ENCODE measurements at places on chromosomes 7 and 10.

GRCh38 chr7:137626469-137627067 is 220.2 kb downstream of the DGKI start:
- DNase-seq = peak; percentile 25

DNA sequence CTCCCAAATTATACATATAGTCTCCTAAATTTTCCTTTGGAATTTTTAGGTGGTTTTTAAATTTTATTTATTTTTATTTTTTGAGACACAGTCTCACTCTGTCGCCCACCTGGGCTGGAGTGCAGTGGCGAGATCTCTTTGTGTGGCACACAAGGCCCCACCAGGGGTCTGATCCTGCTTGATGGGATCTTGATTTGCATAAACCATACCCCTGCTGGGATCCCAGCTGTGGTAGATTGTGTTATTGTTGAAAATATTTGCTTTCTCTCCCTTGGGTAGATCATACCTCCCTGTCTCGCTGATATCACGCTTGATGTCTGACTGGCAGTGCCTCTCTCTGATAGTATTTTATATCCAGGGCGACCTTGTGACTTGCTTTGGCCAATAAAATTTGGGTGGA is 5.6 kb upstream of the MUC3A start:
- no peak for DNase-seq

- DNase-seq = no peak
Observed at GRCh38 chr10:126704649-126705048, 34.2 kb upstream of the C10orf90 start.

GRCh38 chr10:72244573-72245038 is 28.5 kb upstream of the ASCC1 start:
- no peak for DNase-seq

GRCh38 chr7:143406002-143406357 is 2.7 kb downstream of the EPHA1 start:
- no peak for DNase-seq

DNA sequence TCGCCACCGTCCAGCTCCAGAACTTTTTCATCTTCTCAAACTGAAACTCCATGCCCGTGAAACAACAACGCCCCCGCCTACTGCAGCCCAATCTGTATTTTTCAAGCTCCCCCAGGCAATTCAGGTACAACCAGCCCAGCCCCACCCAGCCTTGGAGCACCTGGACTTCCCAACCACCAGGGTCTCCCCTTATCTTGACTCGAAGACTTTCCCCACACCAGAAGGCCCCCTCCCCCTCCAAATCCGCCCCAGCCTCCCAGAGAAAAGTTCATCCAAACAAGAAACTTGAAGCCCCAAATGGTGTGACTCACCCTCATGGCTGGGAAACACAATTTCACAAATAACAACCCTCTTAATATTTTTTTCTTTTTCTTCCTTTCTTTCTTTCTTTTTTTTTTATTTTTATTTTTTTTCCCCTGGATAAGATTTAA is 10.6 kb downstream of the ZCCHC24 start:
- DNase-seq = no peak

GRCh38 chr10:59991661-59992060 is 85.3 kb upstream of the CCDC6 start:
- DNase-seq = no peak

- DNase-seq = no peak
Observed at GRCh38 chr7:23208316-23208715, 26.5 kb downstream of the NUP42 start.

DNA sequence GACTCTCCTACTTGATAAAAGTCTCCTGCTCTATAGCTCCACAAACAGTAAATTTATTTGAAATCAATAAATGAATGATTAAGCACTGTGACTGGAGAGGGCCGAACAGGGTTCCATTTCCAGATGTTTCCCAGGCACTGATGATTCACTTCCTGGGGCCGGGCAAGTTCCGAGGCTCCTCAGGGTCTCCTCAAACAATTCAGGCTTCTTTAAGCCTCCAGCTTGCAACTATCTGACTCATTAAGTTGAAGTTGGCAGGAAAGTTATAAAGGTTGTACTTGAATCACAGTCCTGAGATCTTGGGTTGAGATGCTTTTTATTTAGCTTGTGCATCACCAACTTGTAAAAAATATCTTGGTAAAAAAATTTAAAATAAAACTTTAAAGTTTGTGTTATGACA is 612.9 kb downstream of the DNAJB6 start:
- DNase-seq = no peak

DNA sequence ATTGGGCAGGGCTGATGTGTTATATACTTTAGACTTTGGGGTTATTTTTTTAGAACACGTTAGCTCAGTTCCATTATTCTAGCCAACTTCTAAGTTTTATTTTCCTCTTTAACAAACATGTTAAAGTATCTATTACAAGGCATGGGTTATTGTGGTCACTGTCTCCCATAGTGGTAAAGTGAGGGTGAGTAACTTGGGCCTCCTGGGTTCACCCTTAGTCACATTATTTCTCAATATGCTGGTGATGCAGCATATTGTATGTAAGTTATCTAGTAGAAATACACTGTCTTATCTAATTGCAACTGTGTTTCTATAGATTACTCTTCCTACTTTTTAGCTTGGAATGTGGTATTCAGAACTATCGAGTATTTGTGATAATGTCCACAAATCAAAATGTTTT is 65.9 kb downstream of the BBS9 start:
- DNase-seq = no peak

DNA sequence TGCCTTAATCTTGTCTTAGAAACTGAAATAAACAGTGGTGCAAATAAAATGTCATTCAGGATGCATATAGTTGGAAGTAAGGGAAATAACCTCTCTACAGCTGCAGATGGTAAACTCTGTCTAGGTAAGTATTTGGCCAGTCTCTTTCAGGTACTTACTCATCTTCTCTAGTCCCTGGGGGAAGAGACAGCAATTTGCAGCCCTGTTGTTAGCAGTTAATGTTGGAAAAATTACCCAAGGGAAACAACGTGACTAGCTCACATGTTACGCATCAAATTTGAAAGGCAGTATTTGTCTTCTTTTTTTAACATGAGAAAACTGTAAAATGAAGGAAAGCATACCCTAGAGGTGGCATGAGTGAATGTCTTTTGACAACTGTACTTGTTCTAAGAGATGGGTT is 3.2 kb upstream of the HUS1 start:
- DNase-seq = no peak

GRCh38 chr10:123782549-123782948 is 109.1 kb downstream of the CPXM2 start:
- no peak for DNase-seq

- no peak for DNase-seq
Observed at GRCh38 chr7:3738964-3739363, 437.9 kb downstream of the SDK1 start.

DNA sequence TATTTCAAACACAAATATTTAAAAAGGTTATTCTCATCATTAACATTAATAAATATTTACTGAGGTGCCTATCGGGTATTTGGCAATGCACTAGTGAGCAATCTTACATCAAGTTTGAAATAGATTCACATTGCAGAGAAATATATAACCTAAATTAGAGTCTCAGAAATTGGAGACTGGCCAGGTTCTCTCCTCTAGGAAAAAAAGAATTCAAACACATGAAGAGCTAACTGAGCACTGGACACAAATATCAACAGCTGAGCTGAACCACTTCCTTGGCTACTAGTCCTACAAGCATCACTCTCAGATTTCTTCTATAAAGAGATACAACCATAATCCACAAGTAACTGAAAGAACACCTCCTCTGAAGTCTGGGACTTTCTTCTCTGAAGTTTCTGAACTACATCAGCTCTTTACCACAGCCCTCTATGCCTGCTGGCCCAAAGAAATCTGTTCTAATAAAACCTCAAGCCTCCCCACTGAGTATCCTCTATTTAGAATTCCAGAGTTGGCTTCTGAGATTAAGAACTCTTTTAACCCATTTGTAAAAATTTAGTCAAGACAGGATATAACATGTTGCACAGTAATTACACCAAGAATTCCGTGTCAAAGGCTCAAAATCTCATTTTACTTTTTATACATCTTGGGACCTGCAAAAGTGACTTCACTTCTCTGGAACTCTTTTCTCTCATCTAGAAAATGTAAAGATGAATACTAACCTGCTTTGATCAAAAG is 45.2 kb downstream of the MTERF1 start:
- DNase-seq = no peak
